ENCODE measurements at places on chromosomes 1 and 21. TPM values are rescaled to one million over a fixed set of nuclear protein-coding genes. Genes with fewer than 3 reads are reported as not detected.

- peaks cover 6% of the 10 kb centered on the region for H3K27me3 ChIP-seq
- DNase-seq = no peak
- H3K27ac ChIP-seq = no peak overlapping the region
- no peak overlapping the region for H3K4me3 ChIP-seq
- H3K36me3 ChIP-seq = no peaks in the 10 kb centered on the region
Observed at GRCh38 chr1:181079920-181080319, 8.6 kb upstream of the IER5 start.

DNA sequence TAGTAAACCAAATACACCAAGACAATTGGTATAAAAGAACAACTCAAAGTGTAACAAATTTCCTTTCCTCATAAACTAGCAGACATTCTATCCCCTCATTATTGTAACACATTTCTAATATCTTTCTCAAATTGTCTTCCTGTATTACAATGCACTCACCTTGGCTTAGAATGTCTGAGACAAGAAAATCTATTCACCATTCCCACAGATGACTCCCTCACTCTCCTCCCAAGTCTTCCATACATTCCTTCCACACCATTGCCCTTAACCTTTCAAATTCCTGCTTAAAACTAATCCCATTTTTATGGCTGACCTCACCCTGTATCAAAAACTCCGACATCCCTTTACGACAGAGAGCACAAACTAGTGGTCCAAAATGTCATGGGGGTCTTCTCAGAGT lies 56.0 kb downstream of the LTN1 start:
- no peaks in the 10 kb centered on the region for H3K27me3 ChIP-seq
- DNase-seq = no peak
- no peak overlapping the region for H3K4me3 ChIP-seq
- H3K36me3 ChIP-seq = peaks cover 29% of the 10 kb centered on the region
- H3K4me1 ChIP-seq = no peaks in the 10 kb centered on the region

Gene KANK4
- polyA plus RNA-seq = 4.1 TPM

Gene CD244
- polyA plus RNA-seq = 2.1 TPM

Gene SOD1
- 184 TPM for polyA plus RNA-seq

DNA sequence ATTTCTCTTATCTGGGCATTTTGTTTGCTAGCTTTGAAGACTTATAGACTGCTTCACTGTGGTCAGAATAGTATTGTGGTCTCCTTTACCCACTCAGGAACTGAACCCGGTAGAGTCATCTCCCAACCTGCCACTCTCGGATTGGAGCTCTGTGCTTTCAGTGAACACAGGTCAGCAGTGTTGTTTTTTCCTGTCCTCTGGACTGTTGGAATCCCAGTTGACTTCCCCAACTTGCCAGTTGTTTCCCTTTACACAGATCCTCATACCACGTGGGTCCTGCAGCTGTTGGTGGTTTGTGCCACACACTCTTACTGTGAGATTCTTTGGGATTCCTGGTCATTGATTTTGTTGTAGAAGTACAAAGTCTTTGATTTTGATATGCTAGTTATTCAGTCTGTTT lies 214.1 kb downstream of the DYRK1A start:
- no peak overlapping the region for H3K4me3 ChIP-seq
- H3K27me3 ChIP-seq = no peaks in the 10 kb centered on the region
- no peaks in the 10 kb centered on the region for H3K4me1 ChIP-seq
- DNase-seq = no peak
- H3K36me3 ChIP-seq = no peaks in the 10 kb centered on the region
- H3K27ac ChIP-seq = no peak overlapping the region

Gene PSRC1
- 12.9 TPM for polyA plus RNA-seq

DNA sequence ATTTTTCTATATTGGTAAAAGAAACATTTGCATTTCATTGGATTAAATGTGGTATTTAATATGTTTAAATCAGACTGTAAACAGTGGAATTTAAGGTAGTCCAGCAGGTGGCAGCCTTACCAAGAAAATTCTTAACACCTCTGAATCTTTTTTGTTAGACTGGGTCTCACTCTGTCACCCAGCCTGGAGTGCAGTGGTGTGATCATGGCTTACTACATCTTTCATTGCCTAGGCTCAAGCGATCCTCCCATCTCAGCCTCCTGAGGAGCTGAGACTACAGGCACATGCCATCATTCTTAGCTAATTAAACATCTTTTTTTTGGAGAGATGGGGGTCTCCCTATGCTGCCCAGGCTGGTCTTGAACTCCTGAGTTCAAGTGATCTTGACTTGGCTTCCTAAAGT lies 98.8 kb downstream of the RABGAP1L start:
- DNase-seq = no peak
- H3K27me3 ChIP-seq = no peaks in the 10 kb centered on the region
- H3K36me3 ChIP-seq = peaks cover 4% of the 10 kb centered on the region
- no peak overlapping the region for H3K27ac ChIP-seq
- H3K4me3 ChIP-seq = no peak overlapping the region
- no peaks in the 10 kb centered on the region for H3K4me1 ChIP-seq

- DNase-seq = no peak
- no peaks in the 10 kb centered on the region for H3K36me3 ChIP-seq
- H3K4me3 ChIP-seq = no peak overlapping the region
- H3K4me1 ChIP-seq = no peaks in the 10 kb centered on the region
Observed at GRCh38 chr1:240350910-240351331, 259.2 kb downstream of the FMN2 start.

Gene CR1
- polyA plus RNA-seq = 0.66 TPM

DNA sequence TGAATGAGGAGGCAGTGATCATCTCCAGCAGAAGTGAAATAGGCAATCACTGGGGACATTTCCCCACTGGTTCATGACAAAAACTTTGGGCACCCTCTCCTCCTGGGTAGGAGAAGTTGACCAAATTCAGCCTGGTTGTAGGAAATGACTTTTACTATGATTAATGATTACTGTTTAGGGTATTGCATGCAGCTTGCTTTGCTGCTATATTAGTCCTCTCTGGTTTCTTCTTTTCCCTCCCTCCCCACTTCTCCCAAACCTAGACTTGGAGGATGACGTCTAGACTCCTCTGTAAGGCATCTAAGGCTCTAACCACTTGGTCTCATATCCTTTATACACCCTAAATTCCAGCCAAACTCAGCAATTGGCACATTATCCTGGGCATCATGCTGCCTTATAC lies 3.4 kb upstream of the RGS16 start:
- DNase-seq = no peak
- H3K4me1 ChIP-seq = peaks cover 11% of the 10 kb centered on the region
- no peaks in the 10 kb centered on the region for H3K36me3 ChIP-seq
- peaks cover 57% of the 10 kb centered on the region for H3K27me3 ChIP-seq
- no peak overlapping the region for H3K4me3 ChIP-seq

Gene KRTAP21-2
- polyA plus RNA-seq = not detected

Gene SPRR1B
- not detected for polyA plus RNA-seq

Gene SLC25A24
- 34.5 TPM for polyA plus RNA-seq

Gene F13B
- polyA plus RNA-seq = 28.9 TPM

Gene KAZN
- polyA plus RNA-seq = 30.4 TPM

DNA sequence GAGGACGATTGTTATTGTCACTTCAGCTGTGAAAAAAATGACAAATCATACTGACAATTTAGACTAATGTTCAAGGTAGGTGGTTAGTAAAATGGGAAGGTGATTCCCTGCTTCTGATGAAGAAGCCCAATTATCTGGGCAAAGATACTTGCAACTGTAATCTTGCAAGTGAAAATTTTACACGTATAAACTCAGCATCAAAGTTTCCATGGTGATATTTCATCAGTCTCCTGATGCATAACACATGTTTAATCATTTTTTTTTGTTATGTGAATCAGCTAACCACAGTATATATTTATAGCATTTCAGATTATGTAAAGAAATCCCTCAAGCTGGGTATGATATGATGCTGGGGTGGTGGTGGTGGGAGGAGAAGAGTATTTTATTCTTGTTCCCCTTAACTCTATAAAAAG lies 16.4 kb upstream of the KCNK1 start:
- H3K4me3 ChIP-seq = no peak overlapping the region
- DNase-seq = no peak
- no peaks in the 10 kb centered on the region for H3K4me1 ChIP-seq
- H3K27ac ChIP-seq = no peak overlapping the region
- no peaks in the 10 kb centered on the region for H3K27me3 ChIP-seq

DNA sequence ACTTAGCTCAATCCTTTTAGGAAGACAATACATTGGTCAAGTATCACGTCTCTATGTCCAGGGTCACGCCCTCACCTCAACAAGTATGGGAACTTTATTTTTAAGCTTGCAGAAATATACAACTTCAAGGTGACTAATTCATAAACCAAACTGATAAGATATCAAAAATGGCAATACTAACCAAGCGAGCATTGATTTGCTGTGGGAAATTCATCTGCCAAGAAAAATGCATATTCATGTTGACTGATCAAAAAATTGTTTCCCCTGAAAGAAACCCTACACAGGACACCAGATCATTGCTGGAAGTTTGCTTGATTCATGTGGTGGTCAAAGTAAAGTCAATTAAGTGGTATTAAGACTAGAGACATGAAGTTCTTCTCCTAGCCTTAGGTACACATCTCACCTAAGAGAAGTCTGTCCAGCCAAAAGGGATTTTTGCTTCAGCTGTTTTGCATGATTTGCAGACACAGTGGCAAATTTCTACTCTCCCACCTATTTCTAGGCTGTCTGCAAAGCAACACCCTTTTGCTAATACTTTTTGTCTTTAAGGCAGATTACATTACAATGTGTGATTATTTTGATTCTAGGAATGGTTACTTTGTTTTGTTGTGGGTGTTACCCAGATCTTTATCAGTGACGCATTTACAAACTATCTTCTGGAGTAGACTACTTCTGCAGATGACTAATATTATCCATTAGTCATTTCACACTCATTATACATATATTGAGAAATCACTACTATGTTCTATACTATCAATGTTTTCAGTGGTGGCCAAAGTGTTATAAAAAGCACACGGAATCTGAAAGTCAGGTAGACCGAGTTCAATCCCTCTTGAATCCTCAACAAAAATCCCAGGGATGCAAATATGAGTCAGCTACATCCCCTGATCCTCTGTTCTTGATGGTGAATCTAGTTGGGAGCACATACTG lies 12.4 kb downstream of the SAMSN1 start:
- H3K4me1 ChIP-seq = no peaks in the 10 kb centered on the region
- no peak overlapping the region for H3K4me3 ChIP-seq
- no peaks in the 10 kb centered on the region for H3K36me3 ChIP-seq
- no peak for DNase-seq
- H3K27me3 ChIP-seq = no peaks in the 10 kb centered on the region
- H3K27ac ChIP-seq = no peak overlapping the region

Gene TNFRSF14
- 318 TPM for polyA plus RNA-seq

DNA sequence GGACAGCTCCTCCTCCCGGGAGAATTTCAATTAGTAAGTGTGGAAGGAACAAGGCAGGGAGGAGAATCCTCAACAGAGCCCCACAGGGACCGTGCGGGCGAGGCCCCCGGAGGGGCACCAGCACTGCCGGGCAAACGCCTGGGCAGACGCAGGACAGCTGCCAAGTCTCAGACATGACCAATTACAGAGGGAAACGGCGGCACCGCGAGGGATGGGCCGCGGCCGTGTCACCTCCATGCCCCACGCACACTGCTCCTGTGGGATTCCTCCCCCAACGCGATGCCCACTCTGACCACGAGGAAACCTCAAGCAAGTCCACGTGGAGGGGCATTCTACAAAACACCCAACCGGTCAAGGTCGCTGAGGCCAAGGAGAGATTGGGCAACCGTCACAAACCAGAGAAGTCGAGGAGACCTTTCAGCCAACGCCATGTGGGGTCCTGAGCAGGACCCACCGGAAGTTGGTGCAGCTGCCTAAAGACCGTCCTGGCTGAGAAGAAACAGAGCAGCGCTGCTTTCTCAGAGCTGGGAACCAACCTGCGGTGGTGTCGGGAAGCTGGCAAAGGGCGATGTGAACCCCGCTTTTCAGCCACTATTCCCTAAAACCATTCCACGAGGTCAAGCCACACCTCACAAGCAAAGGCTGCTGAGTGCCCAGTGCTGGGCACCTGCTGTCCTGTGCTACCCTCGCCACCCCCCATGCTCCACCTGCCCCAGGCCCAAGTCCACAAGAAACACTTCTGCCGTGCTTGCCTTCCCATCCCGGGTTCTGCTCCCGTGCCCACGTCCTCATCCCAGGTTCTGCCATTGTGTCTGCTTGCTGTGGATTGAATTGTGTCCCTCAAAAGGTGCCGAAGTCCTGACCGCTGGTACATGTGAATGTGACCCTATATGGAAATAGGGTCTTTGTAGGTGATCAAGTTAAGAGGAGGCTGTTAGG lies 1.4 kb upstream of the KRTAP10-4 start:
- no peak for DNase-seq
- H3K27me3 ChIP-seq = no peaks in the 10 kb centered on the region
- peaks cover 3% of the 10 kb centered on the region for H3K4me1 ChIP-seq
- no peak overlapping the region for H3K4me3 ChIP-seq

Gene TXLNA
- polyA plus RNA-seq = 33.7 TPM

Gene ACTN2
- 3.1 TPM for polyA plus RNA-seq

- H3K36me3 ChIP-seq = no peaks in the 10 kb centered on the region
- no peak overlapping the region for H3K4me3 ChIP-seq
- H3K27me3 ChIP-seq = peaks cover 15% of the 10 kb centered on the region
- no peak for DNase-seq
- no peak overlapping the region for H3K27ac ChIP-seq
Observed at GRCh38 chr21:44748621-44749020, 37.2 kb upstream of the TSPEAR start.

GRCh38 chr1:177171536-177172123 lies 872 bp downstream of the BRINP2 start:
- H3K27me3 ChIP-seq = peaks cover 63% of the 10 kb centered on the region
- no peak for DNase-seq
- H3K4me1 ChIP-seq = no peaks in the 10 kb centered on the region
- no peak overlapping the region for H3K4me3 ChIP-seq
- H3K36me3 ChIP-seq = no peaks in the 10 kb centered on the region

DNA sequence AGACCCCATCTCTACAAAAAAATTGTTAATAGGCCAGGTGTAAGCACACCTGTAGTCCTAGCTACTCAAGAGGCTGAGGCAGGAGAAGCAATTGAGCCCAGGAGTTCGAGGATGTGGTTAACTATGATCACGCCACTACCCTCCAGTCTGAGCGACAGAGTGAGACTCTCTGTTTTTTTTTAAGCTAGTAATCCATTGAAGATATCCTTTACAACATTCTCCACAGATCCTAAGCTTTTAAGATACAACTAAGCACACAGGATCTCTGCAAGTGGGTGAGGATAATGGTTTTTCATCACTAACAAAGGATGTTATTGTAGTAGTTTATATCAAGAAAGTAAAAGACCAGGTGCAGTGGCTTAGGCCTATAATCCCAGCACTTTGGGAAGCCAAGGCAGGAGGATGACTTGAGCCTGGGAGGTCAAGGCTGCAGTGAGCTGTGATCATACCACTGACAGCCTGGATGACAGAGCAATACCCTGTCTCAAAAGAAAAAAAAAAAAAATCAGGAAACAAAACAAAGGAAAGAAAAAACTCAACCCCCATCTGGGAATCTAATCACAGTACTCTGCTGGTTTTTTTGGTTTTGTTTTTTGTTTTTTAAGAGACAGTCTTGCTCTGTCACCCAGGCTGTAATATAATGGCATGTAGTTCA lies 166.1 kb downstream of the RERE start:
- peaks cover 7% of the 10 kb centered on the region for H3K36me3 ChIP-seq
- H3K27me3 ChIP-seq = no peaks in the 10 kb centered on the region
- no peak for DNase-seq

- no peak overlapping the region for H3K27ac ChIP-seq
- no peak overlapping the region for H3K4me3 ChIP-seq
- no peaks in the 10 kb centered on the region for H3K36me3 ChIP-seq
- no peaks in the 10 kb centered on the region for H3K4me1 ChIP-seq
- DNase-seq = no peak
Observed at GRCh38 chr21:41133874-41134522, 34.0 kb upstream of the BACE2 start.

Gene MX2
- polyA plus RNA-seq = 2.7 TPM

GRCh38 chr1:52842643-52843310 lies at the start of gene ZYG11A:
TSS of gene ZYG11A (plus strand) at chr1:52842760. CDS start at chr1:52842884, 124 bp downstream.
- H3K4me3 ChIP-seq = peak within 1 kb of the TSS; percentile 52
- peak; percentile 62 for DNase-seq
- H3K27ac ChIP-seq = no peak within 1 kb of the TSS
- H3K36me3 ChIP-seq = no peaks in the 10 kb centered on the region
